ENCODE measurements at places on chromosomes 4 and X. TPM values are rescaled to one million over a fixed set of nuclear protein-coding genes. Genes with fewer than 3 reads are reported as not detected.

DNA sequence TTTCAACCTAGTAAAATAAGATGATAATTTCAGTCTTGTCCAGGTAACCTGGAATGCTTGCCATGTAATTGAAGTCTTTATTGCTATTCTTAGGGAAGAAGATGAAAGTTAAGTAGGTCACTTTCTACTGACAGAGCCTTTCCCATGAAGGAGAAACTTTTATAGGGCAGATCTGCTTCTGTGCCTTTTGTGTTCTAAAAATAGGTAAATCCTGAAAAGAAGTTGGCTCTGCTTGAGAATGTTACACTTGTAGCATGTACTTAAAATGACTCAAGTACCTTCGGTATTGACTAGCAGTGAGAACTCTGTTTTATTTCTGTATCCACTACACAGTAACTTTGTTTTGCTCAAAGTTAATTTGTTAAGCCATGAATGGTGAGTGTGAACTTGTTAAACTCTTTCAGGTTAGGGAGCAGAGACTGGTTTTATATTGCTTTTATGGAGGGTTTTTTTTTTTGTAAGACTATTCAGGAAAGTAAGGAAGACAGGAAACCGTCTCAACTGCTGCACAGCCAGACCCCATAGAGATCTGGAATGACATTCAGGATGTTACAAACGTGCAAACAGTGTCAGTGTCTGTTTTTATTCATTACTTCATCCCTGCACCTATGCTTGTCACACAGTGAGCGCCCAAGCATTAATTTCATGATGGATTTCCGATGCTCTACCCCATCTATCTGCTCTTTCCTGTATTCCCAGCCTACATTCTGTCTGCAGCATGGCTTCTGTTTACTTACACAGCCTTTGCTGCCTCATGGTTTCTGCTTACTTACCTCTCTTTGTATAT, 53.0 kb downstream of the SEPTIN11 start:
- DNase-seq: no peak

DNA sequence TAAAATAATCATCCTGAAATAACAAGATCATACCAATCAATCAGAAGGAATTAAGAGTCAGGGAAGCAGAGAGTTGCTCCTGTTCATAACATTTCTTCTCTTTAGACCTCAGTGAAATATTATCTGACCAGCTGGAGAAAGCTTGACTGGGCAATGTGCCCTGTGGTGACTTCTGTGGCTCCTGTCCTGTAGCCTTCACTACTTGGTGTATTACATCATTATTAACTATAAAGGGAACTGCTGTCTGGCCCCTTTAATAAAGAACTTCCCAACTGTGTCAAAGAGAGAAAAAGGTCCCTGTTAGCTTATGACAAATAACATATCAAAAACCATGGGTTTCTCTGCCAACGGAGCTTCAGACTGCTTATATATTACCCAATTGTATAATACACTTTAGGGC, 18.0 kb downstream of the OPHN1 start:
- no peak for DNase-seq

The GPR82 gene
- total RNA-seq: not detected

- no peak for DNase-seq
Measured at GRCh38 chr4:77045490-77045889, 30.3 kb downstream of the CCNI start.

The POU3F4 gene
- total RNA-seq: not detected
